ENCODE measurements at places on chromosomes 7 and 10.

DNA sequence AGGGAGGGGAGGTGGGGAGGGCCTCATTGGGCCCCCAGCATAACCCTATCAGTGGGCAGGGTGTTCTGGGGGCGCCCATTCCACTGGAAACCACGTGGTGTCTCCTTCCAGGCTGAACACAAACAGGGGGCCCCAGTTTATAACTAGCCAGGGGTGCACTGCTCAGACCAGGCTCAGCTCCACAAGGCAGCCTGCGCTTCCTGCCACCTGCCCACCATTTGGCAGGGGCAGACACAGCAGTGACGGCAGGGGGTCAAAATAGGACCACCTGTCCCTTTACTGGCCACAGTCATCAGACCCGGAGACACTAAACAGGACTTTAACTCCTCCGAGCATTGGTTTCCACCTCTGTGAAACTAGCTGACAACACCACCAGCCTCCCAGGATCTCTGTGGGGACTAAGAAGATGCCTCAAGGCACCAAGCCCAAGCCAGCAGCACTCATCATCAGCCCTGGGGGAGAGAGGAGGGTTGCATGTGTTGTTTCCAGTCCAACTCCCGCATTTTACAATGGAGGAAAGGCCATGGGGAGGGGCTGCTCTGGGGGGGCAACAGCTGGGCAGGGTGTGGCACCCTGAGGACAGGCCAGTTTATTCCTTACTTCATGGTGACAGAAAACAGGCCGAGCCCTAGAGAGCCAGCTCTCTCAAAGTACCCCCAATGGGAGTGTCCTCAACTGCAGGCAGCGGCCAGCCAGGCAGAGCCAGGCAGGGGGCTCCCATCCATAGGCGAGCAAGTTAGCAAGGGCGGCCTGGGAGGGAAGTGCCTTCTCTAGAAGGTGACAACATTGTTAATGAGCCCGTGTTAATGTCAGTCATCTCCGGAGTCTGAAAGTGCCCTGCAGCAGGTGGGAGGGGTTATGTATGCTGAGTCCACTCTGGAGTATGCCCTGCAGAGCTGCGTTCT lies 127.6 kb downstream of the TNS3 start:
- DNase-seq, result no peak

- DNase-seq, result no peak
Measured at GRCh38 chr10:61857746-61858145, 43.8 kb upstream of the ARID5B start.

- DNase-seq, result no peak
Measured at GRCh38 chr10:110687400-110687799, 43.3 kb downstream of the RBM20 start.

DNA sequence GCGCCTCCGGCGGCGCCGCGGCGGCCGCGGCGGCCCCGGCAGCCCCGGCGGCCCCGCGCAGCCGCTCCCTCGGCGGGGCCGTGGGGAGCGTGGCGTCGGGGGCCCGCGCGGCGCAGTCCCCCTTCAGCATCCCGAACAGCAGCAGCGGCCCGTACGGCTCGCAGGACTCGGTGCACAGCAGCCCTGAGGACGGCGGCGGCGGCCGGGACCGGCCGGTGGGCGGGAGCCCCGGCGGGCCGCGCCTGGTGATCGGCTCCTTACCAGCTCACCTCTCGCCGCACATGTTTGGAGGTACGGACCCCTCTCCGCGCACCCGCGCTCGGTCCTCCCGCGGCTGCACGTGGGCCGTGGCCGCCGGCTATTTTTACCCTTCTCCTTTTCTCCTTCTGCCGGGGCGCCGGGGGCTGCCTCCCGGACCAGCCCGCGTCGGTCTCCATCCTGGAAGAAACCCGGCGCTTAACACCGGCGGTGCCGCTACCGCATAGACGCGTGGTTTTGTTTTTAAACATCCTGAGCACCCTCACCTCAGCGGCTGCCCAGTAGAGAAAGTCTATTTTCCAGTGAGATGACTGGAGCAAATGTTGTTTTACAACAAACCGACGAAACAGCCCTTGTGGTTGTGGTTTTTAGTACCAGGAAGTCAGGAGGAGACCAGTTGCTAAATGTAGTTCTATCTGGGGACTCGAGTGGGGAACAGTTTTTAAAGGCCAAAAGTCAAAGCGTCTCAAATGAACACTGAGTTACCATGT lies 1.3 kb downstream of the ZNRF2 start:
- peak; percentile 18 for DNase-seq

DNA sequence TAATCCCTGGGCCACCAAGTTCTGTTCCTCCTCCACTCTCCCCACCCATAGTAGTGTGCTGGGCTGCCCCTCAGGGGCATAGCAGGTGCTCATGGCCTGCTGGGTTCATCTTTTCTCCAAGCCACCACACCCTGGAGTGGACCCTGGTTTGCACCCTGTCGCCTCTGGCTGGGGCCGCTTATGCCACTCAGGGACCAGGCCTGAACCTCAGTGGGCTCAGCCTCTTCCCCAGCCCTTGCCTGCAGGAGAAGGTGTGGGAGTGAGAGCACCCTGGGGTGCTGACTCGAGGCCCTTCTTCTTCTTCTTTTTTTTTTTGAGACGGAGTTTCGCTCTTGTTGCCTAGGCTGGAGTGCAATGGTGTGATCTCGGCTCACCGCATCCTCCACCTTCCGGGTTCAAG lies 10.2 kb downstream of the CLIP2 start:
- no peak for DNase-seq

GRCh38 chr10:95314192-95314918 lies 23.6 kb upstream of the PDLIM1 start:
- DNase-seq, result no peak

GRCh38 chr10:58184120-58184670 lies 83.5 kb downstream of the IPMK start:
- DNase-seq, result no peak

DNA sequence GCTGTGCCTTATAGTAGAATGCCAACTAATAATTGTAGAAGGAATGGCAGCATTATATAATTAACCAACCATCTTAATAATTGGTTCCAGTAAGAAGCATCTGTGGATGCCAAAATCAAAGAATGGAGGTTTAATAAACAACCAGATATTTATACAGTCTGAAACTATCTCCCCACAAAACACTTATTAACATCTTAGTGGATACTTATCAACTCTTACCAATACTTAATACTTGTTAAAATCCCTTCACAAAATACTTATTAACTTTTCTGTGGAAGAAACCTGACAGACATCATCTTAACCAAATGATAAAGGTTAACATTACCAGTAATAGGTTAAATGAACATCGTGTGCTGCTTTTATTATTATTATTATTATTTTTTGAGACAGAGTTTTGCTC lies 29.1 kb upstream of the FAM107B start:
- no peak for DNase-seq

DNA sequence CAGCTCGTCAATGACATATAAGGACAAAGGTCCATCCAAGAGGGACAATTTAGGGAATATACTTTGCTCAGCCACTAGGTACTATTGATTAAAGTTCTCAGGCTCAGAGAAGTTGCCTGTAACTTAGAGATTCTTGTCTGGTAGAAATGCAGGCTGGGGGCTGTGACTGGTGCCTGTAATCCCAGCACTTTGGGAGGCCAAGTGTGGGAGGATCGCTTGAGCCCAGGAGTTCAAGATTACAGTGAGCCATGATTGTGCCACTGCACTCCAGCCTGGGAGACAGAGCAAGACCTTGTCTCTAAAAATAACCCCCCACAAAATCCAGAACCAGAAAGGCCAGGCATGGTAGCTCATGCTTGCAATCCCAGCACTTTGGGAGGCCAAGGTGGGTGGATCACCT lies 36.2 kb upstream of the ACTR3B start:
- no peak for DNase-seq

GRCh38 chr10:131513445-131513844 lies 201.9 kb upstream of the TCERG1L start:
- no peak for DNase-seq

- no peak for DNase-seq
Measured at GRCh38 chr10:28300027-28300426, 2.8 kb downstream of the MPP7 start.

DNA sequence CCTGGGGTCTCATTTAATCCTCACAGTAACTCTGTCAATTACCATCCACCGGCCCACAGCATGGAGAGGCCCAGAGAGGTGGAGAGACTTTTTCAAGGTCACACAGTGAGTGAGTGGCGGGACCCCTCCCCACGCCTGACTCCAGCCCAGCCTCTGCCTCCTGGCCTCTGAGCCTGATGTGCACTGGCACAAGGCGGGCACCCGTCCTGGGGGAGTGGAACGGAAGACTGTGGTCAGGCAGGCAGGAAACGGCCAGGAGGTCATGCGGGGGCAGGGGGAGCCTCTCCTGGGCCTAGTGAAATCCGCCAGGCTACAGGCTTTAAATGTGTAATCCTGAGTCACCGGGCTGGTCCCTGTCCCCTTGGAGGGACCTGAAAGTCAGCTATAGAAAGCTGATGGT lies 32.2 kb downstream of the ZCCHC24 start:
- peak; percentile 43 for DNase-seq

DNA sequence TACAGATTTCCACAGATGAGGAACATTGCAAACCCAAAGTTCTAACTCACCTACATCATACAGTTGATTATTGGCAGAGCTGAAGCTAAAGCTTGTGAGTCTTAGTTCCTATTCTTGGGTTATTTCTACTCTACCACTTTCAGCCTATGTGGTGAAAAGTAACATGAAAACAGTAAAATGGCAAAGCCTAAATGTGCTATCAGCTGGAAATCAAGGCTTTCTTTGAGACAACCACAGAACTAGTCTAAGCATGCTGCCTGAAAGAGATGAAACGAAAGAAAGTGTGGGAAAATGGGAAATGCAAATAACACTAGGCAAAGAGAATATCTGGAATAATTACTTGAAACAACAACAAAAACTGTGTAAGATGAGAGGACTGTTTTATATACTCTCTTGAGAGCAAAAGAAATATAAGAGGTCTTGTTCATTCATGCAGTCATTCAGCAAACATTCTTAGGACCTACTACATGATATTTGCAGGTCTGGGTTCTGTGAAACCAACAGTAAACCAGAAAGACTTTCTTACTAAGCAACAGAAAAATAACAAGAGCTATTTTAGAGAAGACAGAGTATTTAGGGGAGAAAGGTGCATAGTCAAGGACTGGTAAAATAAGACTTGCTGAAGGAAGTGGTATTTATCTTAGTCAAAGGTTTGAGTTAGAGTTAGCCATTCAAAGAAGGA lies 437.1 kb downstream of the HTR7 start:
- DNase-seq, result no peak

- no peak for DNase-seq
Measured at GRCh38 chr7:46945328-46945727, 636.6 kb downstream of the TNS3 start.

- peak; percentile 36 for DNase-seq
Measured at GRCh38 chr10:132209130-132209529, 22.4 kb downstream of the DPYSL4 start.

GRCh38 chr10:104589431-104589830 lies 51.7 kb upstream of the SORCS3 start:
- DNase-seq, result peak; percentile 53

GRCh38 chr7:116584721-116585120 lies 59.9 kb downstream of the CAV1 start:
- no peak for DNase-seq

GRCh38 chr7:124201768-124202349 lies 169.0 kb upstream of the TMEM229A start:
- no peak for DNase-seq

DNA sequence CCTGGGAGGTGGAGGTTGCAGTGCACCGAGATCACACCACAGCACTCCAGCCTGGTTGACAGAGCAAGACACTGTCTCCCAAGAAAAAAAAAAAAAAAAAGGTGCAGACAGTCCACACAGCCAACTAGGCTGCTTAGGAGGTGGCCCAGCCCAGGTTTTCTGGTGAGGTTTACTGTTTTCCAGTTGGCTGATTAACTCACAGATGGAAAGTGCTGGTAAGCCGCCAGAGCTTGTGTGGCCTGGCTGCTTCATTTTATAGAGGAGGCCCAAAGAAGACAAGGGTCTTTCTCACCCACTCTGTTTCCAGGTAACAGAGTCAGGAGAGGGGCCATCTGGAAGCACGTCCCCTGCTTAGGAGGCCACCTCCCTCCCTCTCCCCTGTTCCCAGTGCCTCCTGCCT lies 6.2 kb downstream of the RHBDD2 start:
- no peak for DNase-seq

DNA sequence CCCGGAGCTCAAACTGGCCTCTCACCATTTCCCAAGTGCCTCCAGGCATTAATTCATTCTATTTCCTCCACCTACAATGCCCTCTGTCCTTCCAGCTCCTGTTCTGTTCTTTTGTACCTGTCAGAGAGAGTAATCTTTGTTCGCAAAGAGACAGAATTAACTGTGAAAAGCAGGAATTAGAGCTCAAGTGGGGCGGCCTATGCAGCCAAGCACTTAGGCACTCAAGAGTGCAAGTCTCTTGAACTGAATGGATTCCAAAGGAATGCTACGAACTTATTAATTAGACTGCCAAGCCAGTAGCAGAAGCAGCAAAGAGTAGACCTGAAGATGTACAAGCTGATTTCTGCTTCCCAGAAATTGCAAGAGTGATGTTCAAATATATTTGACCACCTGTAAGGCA lies 338.3 kb upstream of the AUTS2 start:
- DNase-seq, result no peak

DNA sequence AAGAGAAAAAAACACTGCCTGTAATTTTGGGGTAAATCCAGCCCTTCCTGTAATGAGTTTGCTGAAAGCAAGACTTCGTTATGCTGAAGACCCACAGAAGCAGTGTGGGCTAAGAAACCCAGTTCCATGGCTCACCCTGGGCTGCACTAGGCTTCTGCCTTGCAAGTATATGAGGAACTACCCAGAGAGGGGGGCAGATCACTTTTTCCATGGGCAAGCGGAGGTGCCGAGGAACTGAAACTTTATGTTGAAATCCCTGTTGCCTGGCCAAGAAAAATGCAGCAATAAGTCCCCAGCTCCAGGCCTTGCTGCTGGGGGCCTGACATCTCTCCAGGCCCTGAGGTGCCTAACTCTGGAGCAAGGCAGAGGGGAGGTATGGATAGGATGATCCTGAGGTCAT lies 8.5 kb downstream of the RASSF4 start:
- DNase-seq, result no peak

All from urothelium cell line (cell line).